ENCODE measurements at places on chromosomes 16 and 17. TPM values are rescaled to one million over a fixed set of nuclear protein-coding genes. Genes with fewer than 3 reads are reported as not detected.

- no peak overlapping the region for H3K27ac ChIP-seq
- H3K4me1 ChIP-seq = peaks cover 24% of the 10 kb centered on the region
- no peaks in the 10 kb centered on the region for H3K27me3 ChIP-seq
- H3K36me3 ChIP-seq = no peaks in the 10 kb centered on the region
Measured at GRCh38 chr17:7356072-7356549, 1.2 kb downstream of the TMEM95 start.

GRCh38 chr17:64774888-64775540, 112.9 kb upstream of the SMURF2 start:
- no peak overlapping the region for H3K27ac ChIP-seq
- peaks cover 24% of the 10 kb centered on the region for H3K4me1 ChIP-seq
- H3K36me3 ChIP-seq = no peaks in the 10 kb centered on the region
- H3K27me3 ChIP-seq = no peaks in the 10 kb centered on the region

GRCh38 chr17:65855245-65855644, 293.8 kb upstream of the AXIN2 start:
- no peaks in the 10 kb centered on the region for H3K27me3 ChIP-seq
- no peaks in the 10 kb centered on the region for H3K36me3 ChIP-seq

DNA sequence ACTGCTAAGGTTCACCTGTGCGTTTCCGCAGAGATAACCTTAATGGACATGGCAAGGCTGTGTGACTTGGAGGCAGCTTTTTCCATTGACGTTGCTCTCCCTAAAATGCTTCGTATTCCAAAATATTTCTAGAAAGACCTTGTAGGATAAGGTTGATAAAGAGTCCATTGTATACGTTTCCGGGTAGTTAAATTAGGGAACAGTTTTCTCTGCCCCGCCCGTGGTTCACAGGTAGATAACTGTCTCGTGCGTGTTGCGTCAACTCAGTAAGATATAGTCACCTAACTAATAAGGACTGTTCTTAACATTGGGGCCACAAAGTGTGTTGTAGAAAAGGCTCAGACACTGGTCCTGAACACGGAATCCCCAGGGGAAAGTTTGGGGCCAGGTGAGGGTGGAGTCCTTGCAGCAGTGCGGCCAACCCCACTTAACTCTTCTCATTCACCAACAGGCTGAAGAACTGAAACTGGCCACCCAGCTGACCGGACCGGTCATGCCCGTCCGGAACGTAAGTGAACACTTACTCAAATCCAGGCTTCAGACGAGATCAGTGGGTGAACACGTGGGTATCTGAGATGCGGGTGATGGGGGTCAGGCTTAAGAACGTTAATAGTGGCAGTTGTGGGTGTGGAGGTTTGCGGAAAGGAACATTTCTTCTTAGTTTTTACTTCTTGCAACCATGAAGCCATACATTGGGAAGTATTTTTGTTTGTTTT, 1.6 kb downstream of the RPL13 start:
- H3K4me1 ChIP-seq = peaks cover 52% of the 10 kb centered on the region
- H3K27ac ChIP-seq = peak overlapping the region; percentile 23

- no peak overlapping the region for H3K4me3 ChIP-seq
- no peak for DNase-seq
- H3K4me1 ChIP-seq = no peaks in the 10 kb centered on the region
- H3K27ac ChIP-seq = no peak overlapping the region
- H3K27me3 ChIP-seq = no peaks in the 10 kb centered on the region
Measured at GRCh38 chr17:41315814-41316445, 420 bp upstream of the KRTAP17-1 start.

Gene CCDC137
- 71.0 TPM for total RNA-seq

Gene CRHR1
- not detected for total RNA-seq
